ENCODE measurements at places on chromosomes 2 and 18.

DNA sequence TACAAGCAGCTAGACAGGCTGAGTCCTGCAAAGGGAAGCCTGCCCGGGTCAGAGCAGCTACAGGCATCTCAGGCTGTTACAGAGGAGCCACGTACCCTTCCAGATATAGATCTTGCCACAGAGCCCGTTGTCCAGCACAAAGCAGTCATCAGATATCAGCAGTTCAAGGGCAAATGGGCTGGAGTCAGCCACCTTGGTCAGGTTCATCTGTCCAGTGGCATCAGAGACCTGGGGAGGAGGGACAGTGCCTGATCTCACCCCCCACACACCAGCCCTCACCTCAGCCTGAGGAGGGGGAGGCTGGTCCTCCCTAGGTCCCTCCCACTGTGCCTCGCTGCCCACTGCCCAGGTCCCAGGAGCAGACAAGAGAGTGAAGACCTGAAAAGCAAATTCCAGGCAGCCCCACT lies 12.2 kb downstream of the CAPG start:
- no peak for DNase-seq

DNA sequence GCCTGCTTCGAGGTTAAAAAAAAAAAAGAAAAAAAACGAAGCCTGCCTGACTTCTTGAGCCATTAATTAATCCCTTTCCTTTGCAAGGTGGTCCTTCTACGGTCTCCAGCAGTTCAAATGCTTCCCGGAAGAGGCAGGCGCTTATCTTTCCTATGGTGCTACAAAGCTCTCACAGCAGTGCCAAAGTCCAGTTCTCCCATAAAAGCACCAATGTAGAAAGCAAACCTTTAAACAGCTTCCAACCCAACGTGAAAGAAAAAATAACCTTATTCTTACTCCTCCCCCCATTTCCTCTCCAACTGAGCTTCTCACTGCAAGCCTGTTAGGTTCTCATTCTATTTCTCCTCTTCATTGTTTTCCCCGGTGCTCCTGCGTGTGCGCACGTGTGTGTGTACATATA lies 317.4 kb upstream of the SOX11 start:
- DNase-seq = no peak

- no peak for DNase-seq
Observed at GRCh38 chr2:233519787-233520611, 46.6 kb downstream of the USP40 start.

DNA sequence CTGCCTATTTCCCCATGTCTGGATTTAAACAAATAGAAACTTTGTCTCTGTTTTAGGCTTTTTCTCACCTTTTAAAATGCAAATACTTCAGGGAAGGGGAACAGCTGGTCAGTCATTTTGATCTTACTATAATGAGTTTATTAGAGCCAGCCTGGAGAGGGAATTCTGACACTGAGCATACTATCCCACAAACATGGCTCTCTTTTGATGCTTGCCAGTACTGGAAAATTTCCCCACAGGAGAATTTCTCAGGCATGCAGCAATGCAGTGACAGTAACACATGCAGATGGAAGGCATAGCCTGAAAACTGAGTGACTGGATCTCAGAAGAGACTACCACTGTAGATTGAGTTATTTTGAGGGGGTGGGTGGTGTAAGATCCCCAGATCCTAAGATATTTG lies 974.3 kb upstream of the CELF4 start:
- no peak for DNase-seq

- DNase-seq = no peak
Observed at GRCh38 chr2:29246383-29247300, 131.4 kb downstream of the CLIP4 start.

Measured in left ventricle myocardium superior (tissue), 1 donor.